Lower lobe of right lung (tissue), 2 donors: ENCODE measurements at places on chromosomes 3 and 15. TPM values are rescaled to one million over a fixed set of nuclear protein-coding genes. Genes with fewer than 3 reads are reported as not detected.
A peak's percentile ranks its signal among the peaks of the same experiment; 100 is the strongest.

The MESP2 gene
- not detected for total RNA-seq

GRCh38 chr3:105402287-105402801 is 35.6 kb downstream of the ALCAM start:
- no peak overlapping the region for H3K27ac ChIP-seq
- H3K27me3 ChIP-seq, result no peaks in the 10 kb centered on the region
- no peaks in the 10 kb centered on the region for H3K36me3 ChIP-seq
- no peaks in the 10 kb centered on the region for H3K4me1 ChIP-seq
- no peak for DNase-seq

The ALDH1L1 gene
- 2.8 TPM for total RNA-seq

- peak; percentile 81 for DNase-seq
- no peaks in the 10 kb centered on the region for H3K27me3 ChIP-seq
- H3K4me3 ChIP-seq, result no peak overlapping the region
- no peaks in the 10 kb centered on the region for H3K36me3 ChIP-seq
These were observed 89.0 kb upstream of the STRIT1 start for GRCh38 chr3:155382396-155383042.

The AADACL2 gene
- 0.21 TPM for total RNA-seq

GRCh38 chr3:177626045-177626444 is 428.8 kb upstream of the TBL1XR1 start:
- H3K36me3 ChIP-seq, result no peaks in the 10 kb centered on the region
- no peak overlapping the region for H3K4me3 ChIP-seq
- DNase-seq, result no peak
- no peak overlapping the region for H3K27ac ChIP-seq
- no peaks in the 10 kb centered on the region for H3K27me3 ChIP-seq
